Suppressor macrophage treated with lipopolysaccharide for 1 hour (primary cell): ENCODE measurements at places on chromosomes 3 and 15.

DNA sequence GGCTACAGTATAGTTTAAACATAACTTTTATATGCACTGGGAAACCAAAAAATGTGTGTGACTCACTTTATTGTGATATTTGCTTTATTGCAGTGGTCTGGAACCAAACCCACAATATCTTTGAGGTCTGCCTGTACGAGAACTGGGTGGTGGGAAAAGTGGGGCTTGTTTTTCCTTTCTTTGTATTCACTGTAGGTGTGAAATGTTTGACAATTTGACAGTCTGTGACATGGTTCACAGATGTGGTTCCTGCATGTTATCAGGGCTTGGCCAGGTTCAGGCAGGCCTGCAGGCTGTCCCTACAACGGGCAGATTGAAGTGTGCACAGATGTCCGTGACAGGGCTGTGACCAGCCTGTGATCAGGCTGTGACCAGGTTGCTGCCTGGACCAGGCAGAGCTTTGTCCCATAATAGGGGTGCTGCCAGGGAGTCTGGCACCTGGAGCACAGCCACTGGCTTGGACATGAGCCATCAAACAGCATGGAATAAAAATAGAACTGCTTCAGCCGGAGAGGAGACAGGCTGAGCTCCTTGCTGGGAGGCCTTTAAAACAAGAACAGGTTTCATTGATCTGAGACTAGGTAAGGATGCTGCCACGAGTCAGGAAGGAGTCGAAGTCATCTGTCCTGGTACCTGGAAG lies 61.0 kb downstream of the KLF13 start:
- DNase-seq, result no peak

DNA sequence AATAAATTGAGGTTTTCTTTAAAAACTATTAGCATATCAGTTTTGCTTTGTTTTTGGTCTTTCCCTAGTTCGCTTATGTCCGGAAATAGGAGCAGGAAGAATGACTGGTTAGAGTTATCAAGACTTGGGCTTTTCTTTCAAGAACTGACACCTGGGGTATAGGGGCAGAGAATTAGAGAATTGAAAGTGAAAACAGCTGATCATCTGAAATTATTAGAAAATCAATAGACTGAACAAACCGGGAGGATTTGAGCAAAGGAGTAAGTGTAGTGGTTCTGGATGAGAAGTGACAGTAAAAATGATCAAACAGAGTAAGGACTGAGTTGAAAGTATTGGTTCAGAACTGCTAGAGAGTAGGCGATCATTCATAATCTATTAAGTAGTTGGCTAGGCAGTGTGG lies 6.0 kb downstream of the MINDY2 start:
- no peak for DNase-seq

DNA sequence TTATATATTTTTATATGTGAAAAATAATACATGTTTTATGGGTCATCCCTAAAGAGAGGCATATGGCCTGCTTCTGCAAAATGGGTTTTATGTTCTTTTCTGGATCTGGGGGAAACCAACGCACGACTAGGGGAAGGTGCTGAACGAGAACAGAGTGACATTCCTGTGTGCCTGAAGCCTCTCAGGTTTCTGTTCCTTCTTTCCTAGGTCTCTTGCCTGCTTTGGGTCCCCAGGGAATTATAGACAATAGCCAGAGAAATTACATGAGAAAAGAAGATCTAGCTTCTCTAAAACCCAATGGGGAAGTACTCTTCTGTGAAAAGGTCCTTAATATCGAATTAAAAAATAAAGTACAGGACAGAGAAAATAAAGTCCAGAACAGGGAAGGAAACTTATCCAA lies 66.5 kb downstream of the IGSF11 start:
- no peak for DNase-seq

DNA sequence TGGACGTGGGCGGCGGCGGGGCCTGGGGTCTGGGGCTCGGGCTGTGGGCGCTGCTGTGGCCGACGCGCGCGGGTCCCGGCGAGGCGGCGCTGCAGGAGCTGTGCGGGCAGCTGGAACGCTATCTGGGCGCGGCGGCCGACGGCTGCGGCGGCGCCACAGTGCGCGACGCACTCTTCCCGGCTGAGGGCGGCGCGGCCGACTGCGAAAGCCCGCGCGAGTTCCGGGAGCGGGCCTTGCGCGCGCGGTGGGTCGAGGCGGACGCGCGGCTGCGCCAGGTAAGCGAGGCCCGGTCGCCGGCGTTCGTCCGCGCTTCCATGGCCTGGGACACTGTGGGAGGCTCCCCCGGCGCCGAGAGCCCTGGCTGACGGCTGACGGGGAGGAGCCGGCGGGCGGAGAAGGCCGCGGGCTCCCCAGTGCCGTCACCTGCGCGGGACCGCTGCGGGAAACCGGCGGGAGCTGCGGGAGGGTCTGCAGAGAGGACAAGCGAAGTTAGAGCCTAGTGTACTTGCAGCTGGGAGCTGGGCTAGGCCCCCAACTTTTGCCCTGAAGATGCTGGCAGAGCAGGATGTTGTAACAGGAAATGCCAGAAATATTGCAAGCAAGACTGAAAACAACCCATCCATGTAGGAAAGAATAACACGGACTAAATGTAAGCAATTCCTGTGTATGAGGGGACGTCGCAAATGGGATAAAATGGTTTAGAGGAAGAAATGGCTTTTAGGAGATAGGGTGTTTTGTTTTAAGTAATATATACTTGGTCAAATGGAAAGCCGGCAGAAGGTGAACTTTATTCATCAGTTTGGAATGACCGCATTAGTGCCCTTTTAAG lies 847 bp downstream of the WHAMM start:
- peak; percentile 59 for DNase-seq

GRCh38 chr15:35061825-35062737 lies 23.0 kb downstream of the NANOGP8 start:
- DNase-seq, result no peak

DNA sequence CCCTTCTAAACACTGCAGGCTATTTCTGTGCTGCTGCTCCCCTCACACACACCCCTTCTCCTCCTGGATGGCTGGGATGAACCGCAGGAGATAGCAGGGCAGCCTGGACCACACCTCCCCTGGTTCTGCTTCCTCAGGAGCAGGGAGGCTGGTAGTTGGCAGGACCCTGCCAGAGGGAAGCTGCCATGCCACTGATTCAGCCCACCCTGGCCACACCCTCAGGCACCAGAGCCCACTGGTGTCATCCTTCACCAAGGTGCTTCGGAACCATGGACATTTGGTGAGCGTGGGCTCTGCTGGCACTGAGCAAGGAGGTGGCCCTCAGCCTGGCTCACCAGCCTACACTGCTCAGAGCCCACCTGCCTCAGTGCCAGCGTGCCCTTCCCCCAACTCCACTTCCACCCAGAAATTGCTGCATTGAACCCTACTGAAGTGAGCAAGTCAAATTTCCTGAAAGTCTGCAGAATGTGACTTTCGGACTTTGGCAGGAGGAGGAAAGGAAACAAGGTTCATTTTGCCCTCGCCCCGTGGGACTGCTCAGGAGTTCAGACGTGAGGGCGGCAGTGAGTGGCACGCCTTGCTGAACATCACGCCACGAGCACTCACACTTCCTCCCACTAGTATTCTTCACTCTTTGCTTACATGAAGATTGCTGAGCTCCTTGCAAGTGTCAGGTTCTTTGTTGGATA lies 26.3 kb downstream of the BMF start:
- no peak for DNase-seq

DNA sequence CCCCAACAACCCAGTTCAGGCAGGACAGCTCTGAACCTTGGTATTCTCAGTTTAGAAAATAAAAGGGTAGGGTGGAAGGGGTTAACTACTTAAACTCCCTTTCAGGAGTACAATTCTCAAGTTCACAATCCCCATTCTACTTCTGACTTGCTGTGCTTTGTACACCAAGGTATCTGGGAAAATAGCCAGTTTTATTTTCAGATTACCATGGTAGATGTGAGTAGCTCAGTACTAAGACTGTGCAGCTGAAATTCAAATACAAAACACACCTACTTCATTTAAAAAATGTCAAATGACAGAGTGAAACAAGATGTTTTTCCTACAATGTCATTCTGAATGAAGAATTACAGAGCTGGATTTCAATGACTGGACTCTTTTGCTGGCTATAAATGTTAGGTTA lies 27.4 kb downstream of the SLC7A14 start:
- no peak for DNase-seq

DNA sequence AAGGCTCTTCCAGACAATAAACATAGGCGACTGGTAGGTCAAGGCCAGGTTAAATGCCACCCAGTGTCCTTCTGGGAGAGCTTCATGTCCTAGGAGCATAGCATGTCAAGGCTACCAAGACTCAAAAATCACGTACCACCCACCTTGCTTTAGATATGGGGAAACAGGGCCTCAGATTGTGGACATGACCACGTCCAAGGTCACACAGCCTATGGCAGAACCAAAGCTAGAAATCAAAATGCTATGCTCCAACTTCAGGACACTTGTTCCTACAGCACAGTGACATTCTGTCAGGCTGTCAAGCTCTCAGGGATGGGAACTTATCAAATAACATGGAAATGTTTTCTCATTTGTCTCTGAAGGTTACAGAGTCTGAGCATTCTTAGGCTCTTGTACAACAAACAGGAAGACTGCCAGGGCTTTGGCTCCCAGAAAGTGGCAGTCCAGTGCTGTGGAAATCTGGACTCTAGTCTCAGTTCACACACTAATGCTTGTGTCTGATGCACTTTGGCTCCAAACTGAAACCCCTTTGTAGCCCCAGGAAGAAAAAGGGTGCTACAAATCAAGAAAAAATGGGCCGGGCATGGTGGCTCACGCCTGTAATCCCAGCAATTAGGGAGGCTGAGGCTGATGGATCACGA lies 170.4 kb upstream of the LPP start:
- no peak for DNase-seq

- DNase-seq, result no peak
Measured at GRCh38 chr3:131801566-131801965, 233.2 kb downstream of the CPNE4 start.

GRCh38 chr3:184500344-184500923 lies 61.2 kb upstream of the EPHB3 start:
- DNase-seq, result no peak

DNA sequence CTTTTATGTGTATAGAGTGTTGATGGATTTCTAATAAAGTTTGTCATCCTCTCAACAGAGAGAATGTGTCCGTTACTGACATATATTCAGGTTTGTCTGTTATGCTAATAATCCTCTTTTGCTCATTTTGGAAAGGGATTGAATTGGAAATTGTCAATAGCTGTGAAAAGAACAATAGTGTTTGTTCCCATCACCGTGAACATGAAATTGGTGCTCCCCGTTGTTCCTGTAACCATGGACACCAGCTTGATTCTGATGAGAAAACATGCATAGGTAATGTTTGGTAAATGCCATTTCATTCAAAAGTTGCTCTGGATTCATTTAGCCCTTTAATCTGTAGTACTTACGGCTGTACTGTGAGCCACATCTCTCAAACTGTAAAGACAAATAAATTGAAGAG lies 707.0 kb upstream of the GOLIM4 start:
- no peak for DNase-seq

GRCh38 chr3:82000350-82000749 lies 238.9 kb upstream of the GBE1 start:
- DNase-seq, result no peak

- DNase-seq, result no peak
Measured at GRCh38 chr15:64443747-64444621, 16.4 kb upstream of the ZNF609 start.

DNA sequence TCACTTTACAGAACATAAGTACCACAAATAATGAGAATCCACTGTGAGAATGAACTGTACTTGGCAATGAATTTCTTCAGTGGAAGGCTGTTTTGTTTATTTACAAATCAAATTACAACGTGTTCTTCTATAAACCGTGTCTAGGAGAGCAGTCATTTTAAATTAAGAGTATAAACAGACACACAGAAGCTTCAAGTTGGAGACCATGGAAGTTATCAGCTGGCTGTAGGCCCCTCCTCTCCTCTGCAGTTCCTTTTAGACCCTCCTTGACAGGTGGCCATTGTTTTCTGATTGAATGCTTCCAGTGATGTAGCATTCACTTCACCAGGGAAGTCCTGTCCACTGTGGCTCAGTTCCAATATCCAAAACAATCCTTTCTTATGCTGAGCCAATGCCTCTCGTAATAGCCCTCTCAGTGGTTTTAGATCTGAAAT lies 7.3 kb upstream of the MAPK6 start:
- no peak for DNase-seq

- DNase-seq, result no peak
Measured at GRCh38 chr3:21462141-21462540, 288.9 kb downstream of the ZNF385D start.

GRCh38 chr15:91864664-91865063 lies 11.2 kb downstream of the SLCO3A1 start:
- DNase-seq, result no peak

DNA sequence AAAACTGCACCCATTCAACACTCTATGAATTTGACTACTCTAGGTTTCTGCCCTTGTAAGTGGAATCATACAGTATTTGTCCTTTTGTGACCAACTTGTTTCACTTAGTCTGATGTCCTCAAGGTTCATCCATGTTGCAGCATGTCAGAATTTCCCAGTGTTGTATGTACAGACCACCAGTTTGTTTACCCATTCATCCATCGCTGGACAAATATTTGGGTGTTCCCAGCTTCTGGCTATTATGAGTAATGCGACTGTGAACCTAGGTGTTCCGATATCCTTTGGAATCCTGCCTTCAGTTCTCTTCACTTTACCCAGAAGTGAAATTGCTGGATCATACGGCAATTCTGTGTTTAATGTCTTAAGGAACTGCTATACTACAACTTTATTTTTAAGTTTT lies 12.6 kb downstream of the RPL32 start:
- DNase-seq, result no peak

GRCh38 chr15:98650417-98651035 lies 2.2 kb downstream of the IGF1R start:
- DNase-seq, result peak; percentile 28

- DNase-seq, result no peak
Measured at GRCh38 chr15:40696228-40696627, 1.3 kb downstream of the RAD51 start.

DNA sequence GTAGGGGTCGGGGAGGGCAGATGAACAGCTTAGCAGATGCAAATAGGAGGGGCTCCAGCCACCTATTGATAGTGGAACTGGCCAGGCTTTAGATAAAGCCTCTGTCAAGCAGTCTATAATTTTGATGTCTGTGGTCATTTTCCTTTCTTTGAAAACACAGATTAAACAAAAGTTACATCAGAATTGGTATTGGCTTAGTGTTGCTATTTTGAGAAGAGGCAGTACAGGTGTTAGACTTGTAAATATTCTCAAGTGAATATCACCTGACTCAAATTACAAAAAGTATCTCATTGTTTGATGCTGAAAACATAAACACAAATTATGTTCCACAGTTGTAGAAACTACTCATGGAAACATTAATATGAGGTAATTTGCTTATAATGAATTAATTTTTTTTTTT lies 18.1 kb downstream of the GHRL start:
- DNase-seq, result no peak

- no peak for DNase-seq
Measured at GRCh38 chr3:98945101-98945524, 43.6 kb upstream of the DCBLD2 start.

- no peak for DNase-seq
Measured at GRCh38 chr15:101613130-101614000, 38.8 kb downstream of the TM2D3 start.

- DNase-seq, result no peak
Measured at GRCh38 chr3:155631323-155632019, 113.4 kb downstream of the PLCH1 start.

GRCh38 chr3:51696954-51697353 lies 9.9 kb upstream of the GRM2 start:
- DNase-seq, result no peak
